ENCODE measurements at places on chromosomes 11 and 22.
A peak's percentile ranks its signal among the peaks of the same experiment; 100 is the strongest.

GRCh38 chr22:19715188-19715930 is 1.1 kb downstream of the SEPTIN5 start:
- no peak for DNase-seq

DNA sequence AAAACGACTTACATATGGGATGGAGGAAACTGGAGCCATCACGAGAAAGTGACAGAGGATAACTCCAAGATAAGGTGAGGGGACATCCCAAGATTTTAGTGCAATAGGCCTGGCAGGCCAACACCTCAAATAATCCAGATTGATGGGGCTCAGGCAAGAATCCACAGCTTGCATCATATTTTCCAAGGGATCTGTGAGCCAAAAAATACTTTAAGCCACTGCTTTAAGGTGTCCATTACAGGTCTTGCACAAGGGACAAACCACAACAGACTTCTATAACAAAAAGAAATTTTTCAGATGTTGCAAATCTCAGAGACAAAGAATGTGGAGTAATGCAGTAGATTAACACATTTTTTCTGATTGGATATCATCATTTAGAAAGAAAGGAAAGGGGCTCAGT is 45.6 kb downstream of the DENND5A start:
- no peak for DNase-seq

DNA sequence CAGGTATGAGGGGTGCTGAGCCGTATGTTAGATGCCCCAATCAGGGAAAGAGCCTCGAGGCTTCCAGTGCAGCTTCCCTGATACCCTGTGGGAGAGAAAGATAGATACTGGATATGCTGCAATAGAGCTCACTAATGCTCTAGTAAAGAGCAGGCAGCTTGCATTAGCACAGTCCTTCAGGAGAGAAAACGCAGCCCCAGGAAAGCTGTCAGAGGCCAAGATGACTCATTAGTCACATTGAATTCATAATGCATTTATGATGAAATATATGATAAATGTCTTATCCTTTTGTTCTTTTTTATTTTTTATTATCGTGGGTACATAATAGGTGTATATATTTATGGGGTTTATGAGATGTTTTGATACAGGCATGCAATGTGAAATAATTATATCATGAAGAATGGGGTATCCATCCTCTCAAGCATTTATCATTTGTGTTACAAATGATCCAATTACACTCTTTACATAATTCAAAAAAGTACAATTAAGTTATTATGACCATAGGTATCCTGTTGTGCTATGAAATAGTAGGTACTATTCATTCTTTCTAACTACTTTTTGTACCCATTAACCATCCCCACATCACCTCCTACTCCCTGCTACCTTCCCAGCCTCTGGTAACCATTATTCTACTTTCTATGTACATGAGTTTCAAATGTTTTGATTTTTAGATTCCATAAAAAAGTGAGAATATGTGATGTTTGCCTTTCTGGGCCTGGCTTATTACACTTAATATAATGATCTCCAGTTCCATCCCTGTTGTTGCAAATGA is 94.5 kb upstream of the TOP3B start:
- DNase-seq = no peak

GRCh38 chr22:31911565-31912406 is 32.5 kb upstream of the YWHAH start:
- no peak for DNase-seq

DNA sequence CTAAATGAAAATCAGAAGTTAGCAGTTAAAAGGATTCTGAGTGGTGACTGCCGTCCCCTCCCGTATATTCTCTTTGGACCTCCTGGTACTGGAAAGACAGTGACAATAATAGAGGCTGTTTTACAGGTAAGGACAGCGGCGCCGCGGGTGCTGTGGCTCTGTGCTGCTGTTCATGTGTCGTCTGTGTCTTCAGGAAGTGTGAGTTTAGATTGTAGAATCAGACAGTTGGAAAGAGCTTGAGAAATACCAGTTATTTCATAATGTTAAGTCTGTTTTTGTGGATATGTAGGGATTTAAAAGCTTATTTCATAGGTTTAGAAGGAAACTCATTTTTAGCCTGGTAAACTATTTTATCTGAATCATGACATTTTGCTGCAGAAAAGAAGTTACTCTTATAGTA is 27.4 kb upstream of the PANX2 start:
- DNase-seq = no peak

DNA sequence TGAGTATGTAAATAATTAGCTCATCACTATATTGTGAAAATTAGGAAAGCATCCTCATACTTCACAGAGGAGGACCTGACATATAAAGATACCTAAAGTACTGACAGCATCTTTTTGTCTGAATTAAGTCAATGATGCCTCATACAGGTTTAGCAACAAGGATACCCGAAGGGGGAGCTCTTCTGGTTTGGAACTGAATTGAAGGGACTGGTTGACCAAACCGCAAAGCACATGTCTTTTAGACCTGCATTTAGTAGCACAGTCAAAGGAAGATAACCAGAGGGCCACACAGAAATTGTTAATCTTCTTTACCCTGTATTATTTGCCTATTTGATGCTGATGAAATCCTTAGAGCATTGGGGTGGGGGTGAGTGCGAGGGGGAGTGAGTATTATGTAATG is 12.9 kb upstream of the WT1 start:
- peak; percentile 13 for DNase-seq

DNA sequence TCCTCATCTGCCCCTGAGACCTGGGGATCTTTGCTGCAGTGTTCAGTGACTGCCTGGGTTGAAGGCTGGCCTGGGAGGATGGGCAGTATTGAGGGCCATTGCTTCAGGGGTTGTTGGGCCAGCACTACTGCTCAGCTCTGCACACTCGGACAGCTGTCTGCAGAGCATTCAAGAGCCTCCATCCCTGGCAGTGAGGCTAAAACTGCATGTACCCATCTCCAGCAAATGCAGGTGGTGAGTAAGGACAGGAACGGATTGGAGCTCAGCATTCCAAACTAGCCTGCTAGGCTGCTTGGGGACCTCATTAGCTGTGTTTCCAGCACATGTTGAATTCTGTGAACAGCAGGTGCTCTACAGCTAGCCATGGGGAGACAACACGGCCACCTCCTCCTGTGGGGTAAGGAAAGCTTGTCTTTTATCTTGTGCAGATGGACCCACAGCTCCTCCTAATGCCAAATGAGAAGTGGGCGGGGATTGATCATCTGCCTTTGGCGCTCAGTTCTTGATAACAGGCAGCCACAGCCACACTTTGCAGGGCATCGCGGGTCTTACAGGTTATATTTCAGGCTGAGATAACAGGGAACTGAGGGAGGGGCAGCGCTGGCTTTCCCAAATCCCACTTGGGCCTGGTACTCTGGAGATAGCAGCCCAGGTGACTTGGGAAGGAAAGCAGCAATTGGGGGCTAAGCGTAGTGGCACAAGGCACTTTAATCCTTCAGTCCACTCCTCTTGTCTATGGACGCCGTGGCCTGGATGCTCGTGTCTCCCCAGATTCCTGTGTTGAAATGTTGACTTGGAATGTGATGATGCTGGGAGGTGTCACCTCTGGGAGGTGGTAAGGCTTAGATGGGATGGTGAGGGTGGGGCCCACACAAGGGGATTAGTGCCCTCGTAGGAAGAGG is 254.5 kb upstream of the B3GAT1 start:
- no peak for DNase-seq

Measured in NCI-H2081 (cell line).